ENCODE measurements at places on chromosomes 1 and 21.

DNA sequence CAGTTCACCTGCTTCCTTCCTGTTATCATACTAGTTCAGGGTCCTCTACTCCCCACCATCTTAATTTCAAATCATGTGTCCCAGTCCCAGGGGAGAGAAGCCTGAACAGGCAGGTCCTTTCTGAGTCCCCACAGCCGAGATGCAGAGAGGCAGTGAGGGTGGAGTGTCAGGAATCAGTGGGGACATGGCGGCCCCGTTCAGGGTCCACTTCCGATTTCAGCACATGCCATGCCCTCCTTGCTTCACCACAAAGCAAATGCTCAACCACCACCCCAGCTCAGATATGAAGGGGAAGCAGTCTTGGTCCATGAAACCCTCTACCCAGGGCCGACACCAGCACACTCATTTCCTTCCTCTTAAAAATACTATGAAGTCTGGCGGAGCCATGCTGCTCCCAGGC, 5.2 kb upstream of the SEMA4A start:
- peak; percentile 8 for DNase-seq

GRCh38 chr1:41521766-41522165, 37.3 kb upstream of the EDN2 start:
- DNase-seq, result no peak

GRCh38 chr1:209383907-209384709, 199.4 kb upstream of the CAMK1G start:
- no peak for DNase-seq

- peak; percentile 66 for DNase-seq
These were observed 10.4 kb downstream of the C1orf226 start for GRCh38 chr1:162391790-162392563.
